Hematopoietic multipotent progenitor cell (in vitro differentiated cells): ENCODE measurements at places on chromosomes 2 and 18.

DNA sequence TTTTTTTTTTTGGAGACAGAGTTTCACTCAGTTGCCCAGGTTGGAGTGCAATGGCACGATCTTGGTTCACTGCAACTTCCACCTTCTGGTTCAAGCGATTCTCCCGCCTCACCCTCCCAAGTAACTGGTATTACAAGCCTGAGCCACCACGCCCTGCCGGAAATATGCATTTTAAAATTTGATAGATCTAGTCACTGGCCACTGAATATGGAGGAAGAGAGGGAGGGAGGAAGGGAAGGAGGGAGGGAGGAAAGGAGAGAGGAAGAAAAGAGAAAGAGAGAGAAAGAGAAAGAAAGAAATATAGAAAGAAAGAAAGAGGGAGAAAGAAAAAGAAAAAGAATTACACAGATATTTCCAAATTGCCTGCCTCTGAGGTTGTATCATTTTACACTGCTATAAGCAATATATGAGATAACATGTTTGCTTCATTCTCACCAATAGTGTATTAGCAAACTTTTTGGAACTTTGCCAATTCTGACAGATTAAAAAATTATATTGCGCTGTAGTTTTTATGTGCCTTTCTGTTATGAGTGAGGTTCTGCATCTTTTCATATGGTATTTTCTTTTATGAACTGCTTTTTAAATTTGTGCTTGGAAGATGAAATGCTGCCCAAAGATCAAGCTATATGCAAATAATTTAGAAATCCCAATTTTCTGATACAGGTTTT, 161.2 kb upstream of the MAP3K20 start:
- no peak for DNase-seq

DNA sequence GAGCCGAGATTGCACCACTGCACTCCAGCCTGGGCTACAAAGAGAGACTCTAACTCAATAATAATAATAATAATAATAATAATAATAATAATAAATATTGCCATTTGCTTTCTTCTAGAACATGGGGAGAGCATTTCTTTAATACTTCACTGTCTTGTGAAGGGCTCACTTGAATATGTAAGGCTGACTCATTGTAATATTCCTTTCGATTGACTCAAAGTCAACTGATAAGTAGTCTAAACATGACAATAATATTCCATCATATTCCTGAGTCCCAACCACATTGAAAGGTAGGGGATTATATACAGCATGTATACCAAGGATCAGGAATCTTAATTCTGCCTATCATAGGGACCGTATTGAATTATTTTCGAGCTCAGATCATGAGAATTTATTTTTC, 949.2 kb downstream of the DSC3 start:
- no peak for DNase-seq

- no peak for DNase-seq
Observed at GRCh38 chr18:55953326-55953725, 365.3 kb upstream of the TCF4 start.

DNA sequence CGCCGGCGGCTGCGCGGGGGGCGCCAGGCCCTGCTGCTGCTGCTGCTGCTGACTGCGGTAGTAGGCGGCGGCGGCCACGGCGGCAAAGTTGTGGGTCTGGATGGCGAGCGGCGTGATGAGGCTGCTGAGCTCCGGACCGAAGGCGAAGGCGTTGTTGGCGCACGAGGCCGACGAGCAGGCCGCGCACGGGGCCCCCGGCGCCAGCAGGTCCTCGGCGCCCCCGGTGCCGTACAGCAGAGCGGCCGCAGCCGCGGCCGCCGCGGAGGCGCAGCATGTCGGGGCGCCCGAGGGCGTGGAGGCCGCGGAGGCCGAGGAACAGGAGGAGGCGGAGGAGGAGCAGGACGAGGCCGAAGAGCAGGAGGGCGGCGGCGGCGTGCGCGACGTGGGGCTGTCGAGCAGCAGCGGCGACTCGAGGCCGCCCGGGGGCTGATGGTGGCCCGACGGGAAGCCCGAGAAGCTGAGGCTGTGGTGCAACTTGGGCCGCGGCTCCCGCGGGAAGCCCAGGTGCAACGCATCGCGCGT, 1.8 kb downstream of the ZFP36L2 start:
- DNase-seq = peak; percentile 56

GRCh38 chr18:54031243-54031642, 193.2 kb downstream of the MBD2 start:
- no peak for DNase-seq

DNA sequence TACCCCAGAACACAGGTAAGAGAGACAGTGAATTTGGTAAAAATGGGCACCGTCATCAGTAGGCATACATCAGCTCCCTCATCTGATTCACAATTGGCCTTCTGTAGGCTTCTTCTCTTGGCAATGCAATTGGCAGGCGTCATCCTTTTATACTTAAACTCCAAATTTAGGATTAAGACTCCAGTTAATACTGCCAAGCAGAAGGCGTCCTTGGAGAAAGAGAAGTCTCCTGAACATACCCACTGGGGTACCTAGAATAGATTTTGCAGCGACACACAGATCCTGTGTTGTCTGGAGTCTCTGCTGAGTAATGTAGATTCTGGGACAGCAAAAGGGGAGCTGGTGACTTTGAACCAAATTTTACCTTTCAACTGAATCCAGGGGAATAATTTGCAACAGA, 592 bp upstream of the METAP1D start:
- no peak for DNase-seq

GRCh38 chr2:33370636-33371265, 105.7 kb upstream of the RASGRP3 start:
- DNase-seq = no peak

DNA sequence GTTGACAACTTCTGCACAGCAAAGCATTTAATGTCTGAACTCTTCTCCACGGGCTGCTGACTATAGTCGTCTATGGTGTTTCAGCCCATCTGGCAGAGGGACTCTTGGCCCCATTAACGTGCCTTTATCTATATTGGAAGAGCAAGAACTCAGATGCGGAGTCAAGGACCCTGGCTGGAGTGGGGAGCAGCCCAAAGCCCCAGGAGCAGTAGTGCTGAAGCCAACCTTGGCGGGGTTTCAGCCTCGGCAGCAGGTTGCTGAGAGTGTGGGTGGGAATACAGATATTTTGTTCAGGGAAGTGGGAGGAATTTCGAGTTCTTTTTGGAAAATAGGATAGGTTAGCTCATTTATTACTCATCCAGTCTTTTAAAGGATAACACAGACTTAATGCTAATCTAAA, 34.2 kb downstream of the TMEM17 start:
- no peak for DNase-seq

- no peak for DNase-seq
Observed at GRCh38 chr2:28949617-28950305, 31.3 kb upstream of the TOGARAM2 start.

GRCh38 chr2:222404151-222404905, 20.0 kb upstream of the SGPP2 start:
- DNase-seq = no peak

DNA sequence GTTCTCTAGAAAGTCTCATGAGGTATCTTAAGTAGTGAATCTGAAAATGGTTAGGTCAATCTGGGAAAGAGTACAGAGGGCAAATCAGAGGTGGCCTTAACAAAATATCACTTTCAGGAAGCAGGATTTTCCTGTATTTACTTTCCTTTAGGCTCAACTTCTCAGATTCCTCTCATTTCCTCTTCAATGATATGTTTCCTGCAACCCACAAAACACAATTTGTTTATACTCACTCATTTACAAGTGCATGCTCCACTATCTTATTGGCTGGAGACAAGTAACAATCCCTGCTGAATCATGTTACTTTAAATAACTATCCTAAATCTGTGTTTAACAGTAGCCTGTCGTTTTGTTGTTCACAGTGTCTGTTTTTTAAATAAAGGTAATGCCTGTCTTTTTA, 228.1 kb downstream of the DSC3 start:
- DNase-seq = no peak

GRCh38 chr18:11655606-11655932, 33.5 kb upstream of the GNAL start:
- no peak for DNase-seq

DNA sequence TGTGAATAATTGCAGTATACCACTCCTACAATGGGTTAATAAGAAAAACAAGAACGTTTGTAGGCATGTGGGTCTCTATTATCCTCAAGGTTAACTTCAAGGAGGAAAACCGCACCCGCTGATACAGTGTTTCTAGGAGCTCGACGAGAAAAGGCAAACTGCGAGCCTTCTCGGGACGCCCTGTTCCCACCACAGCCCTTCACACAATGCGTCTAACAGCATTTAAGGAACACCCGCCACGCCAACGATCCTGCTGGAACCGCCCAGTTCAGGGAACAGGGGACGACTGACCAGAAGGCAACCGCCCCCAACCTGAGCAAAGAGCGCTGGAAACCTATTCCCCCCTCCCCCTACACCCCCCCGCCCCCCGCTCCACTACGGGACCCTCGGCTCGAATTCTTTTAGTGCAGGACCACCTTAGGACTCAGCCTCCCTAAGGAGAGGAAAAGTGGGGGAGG, 710 bp upstream of the TMSB10 start:
- DNase-seq = no peak
